ENCODE measurements at places on chromosomes 5 and 9.
A peak's percentile ranks its signal among the peaks of the same experiment; 100 is the strongest.

DNA sequence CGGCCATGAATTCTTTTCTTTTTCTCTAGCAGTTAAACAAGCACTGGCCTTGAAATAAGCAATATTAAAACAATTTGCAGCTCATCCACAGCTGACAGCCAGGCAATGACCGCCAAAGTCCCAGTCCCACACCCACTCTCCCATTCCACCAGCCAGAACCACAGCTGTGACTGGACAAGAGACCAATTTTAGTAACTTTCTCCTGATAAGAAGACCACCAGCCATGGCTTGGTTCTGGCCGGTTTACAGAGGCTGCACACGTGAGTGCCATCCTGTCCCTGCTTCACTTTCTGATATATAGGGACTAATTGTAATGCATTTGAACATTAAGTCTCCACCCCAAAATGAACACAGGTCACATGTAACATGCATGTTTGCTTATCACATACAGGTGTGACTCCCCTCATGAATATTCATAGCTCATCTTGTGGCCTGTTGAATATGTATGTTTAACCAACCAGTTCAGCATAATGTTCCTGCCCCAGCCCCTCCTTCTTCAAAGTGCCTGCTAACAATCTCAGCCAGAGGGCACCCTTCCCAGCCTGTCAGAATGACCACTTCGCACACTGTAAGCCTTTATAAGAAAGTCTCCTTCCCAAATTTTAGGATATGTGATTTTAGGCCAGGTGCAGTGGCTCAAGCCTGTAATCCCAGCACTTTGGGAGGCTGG, 23.9 kb upstream of the FANCC start:
- no peaks in the 10 kb centered on the region for H3K27me3 ChIP-seq
- no peak for DNase-seq
- no peak overlapping the region for H3K27ac ChIP-seq
- no peaks in the 10 kb centered on the region for H3K4me1 ChIP-seq
- H3K36me3 ChIP-seq, result no peaks in the 10 kb centered on the region
- H3K4me3 ChIP-seq, result no peak overlapping the region

GRCh38 chr9:104173067-104173466, 79.0 kb downstream of the SMC2 start:
- no peak for DNase-seq
- no peaks in the 10 kb centered on the region for H3K36me3 ChIP-seq
- no peaks in the 10 kb centered on the region for H3K27me3 ChIP-seq
- no peak overlapping the region for H3K27ac ChIP-seq
- H3K4me1 ChIP-seq, result no peaks in the 10 kb centered on the region

GRCh38 chr5:78730300-78731094, 81.9 kb upstream of the LHFPL2 start:
- H3K36me3 ChIP-seq, result no peaks in the 10 kb centered on the region
- no peak overlapping the region for H3K27ac ChIP-seq
- DNase-seq, result no peak
- H3K4me3 ChIP-seq, result no peak overlapping the region
- no peaks in the 10 kb centered on the region for H3K27me3 ChIP-seq

DNA sequence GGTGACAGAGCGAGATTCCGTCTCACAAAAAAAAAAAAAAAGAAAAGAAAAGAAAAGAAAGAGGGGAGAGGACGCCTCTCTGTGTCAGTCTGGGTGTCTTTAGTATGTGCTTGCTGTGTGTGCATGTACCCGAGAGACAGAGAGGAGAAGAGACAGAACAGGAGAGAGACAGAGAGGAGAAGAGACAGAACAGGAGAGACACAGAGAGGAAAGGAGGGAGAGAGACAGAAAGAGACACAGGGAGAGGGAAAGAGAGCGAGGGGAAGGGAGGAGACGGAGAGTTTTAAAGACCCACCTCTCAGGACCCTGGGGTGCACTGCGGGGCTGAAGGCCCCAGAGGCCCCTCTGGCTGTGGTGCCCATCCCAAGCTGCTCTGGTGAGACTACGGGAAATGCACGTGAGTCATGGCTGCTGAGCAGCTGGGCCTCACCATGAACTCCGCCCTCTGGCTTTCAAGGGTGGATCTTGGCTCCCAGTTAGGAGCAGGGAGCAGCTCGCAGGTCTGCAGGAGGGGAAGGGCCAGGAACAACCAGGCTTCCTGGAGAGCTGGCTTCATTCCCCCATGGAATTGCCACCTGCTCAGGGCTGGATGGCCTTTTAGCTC, 7.9 kb downstream of the SLC6A3 start:
- DNase-seq, result peak; percentile 67
- no peak overlapping the region for H3K27ac ChIP-seq
- no peaks in the 10 kb centered on the region for H3K4me1 ChIP-seq
- H3K27me3 ChIP-seq, result peaks cover 8% of the 10 kb centered on the region
- no peak overlapping the region for H3K4me3 ChIP-seq
- H3K36me3 ChIP-seq, result no peaks in the 10 kb centered on the region

- H3K36me3 ChIP-seq, result no peaks in the 10 kb centered on the region
- no peak for DNase-seq
- H3K27ac ChIP-seq, result no peak overlapping the region
These were observed 124.2 kb downstream of the WNK2 start for GRCh38 chr9:93308158-93308602.

DNA sequence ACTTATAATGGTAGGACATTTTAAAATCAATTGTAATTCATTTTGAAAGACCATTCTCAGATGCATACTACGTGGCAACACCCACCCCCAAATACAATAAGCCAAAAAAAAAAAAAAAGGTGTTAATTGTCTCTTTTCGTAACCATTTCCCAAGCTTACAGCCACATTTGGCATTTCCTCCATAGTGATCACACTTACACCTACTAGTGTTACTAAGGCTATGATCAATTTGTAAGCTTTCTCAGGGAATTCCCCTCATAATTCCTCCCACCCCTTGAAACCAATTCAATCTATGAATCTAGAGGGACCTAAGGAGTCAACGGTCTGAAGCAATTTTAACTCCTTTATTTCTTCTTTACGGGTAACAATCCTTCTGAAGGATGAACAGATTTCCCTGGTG, 40.1 kb downstream of the NR2F1 start:
- DNase-seq, result no peak
- H3K27me3 ChIP-seq, result peaks cover 49% of the 10 kb centered on the region
- H3K36me3 ChIP-seq, result no peaks in the 10 kb centered on the region
- no peak overlapping the region for H3K4me3 ChIP-seq
- H3K27ac ChIP-seq, result no peak overlapping the region

DNA sequence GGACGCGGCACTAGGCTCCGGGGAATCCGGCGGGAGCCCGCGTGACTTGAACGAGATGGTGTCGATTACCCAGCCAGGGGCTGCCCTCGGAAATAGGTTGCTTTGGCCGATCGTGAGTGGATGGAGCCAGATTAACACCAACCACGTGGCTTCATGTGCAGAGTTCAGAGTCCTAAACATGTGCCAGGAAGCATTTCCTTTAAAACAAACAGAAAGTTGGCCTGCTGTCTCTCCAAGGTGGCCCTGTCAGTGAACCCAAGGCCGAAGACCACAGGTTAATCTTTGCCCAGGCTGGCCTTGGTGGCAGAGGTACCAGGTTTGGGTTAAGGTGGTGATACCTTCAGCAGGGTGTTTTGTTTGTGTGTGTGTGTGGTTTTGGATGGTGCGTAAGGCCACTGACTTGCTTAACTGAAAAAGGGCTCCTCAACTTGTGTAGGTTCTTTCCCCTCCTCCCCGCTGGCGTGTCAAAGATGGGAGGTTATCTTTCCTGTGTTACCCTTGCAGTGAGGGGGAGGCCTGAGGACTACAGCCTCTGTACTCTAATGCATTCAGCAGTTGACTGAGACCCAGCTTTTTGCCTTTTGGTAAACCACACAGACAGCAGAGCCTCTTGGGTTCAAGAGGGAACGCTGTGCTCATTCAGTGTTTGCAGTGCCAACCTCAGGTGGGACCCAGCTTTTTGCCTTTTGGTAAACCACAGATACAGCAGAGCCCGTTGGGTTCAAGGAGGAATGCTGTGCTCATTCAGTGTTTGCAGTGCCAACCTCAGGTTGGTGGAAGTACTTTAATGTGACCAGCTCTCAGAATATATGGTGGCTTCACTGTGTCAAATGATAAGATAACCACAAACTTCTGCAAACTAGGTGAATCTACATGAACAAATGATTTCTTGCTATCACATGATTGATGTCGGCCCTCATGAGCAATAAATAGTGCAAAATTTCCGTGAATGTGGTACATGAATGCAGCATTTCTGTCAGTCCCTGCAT, 1.4 kb downstream of the IQGAP2 start:
- no peak for DNase-seq
- peak overlapping the region; percentile 85 for H3K27ac ChIP-seq
- peaks cover 10% of the 10 kb centered on the region for H3K4me1 ChIP-seq

DNA sequence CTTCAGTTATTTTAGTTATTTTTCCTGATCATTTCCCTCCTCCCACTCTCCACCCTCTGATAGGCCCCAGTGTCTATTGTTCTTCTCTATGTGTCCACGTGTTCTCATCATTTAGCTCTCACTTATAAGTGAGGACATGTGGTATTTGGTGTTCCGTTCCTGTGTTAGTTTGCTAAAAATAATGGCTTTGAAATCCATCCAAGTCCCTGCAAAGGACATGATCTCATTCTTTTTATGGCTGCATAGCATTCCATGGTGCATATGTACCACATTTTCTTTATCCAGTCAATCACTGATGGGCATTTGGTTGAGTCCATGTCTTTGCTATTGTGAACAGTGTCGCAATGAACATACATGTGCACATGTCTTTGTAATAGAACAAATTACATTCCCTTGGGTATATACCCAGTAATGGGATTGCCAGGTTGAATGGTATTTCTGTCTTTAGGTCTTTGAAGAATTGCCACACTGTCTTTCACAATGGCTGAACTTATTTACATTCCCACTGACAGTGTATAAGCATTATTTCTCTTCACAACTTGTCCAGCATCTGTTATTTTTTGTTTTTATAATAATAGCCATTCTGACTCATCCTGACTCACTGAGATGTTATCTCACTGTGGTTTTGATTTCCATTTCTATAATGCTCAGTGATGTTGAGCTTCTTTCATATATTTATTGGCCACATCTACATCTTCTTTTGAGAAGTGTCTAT, 17.2 kb upstream of the DIRAS2 start:
- H3K4me1 ChIP-seq, result no peaks in the 10 kb centered on the region
- H3K27me3 ChIP-seq, result no peaks in the 10 kb centered on the region
- H3K27ac ChIP-seq, result no peak overlapping the region
- no peaks in the 10 kb centered on the region for H3K36me3 ChIP-seq

DNA sequence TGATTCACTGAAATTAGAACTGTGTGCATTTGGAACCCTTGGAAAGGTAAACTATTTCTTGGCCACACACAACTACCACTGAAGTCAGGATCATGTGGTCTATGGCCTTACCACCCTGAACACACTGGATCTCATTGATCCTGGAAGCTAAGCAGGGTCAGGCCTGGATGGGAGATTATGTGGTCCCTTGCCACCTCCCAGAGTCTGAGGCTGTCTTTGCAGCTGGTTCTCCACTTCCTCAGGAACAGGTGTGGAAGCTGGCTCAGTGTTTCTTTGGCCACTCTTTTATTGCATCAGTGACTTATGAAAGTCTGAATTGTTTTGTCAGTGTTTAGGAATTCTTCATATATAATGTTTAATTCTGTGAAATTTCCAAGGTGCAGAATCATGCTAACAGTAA, 89.2 kb downstream of the TEK start:
- no peak overlapping the region for H3K4me3 ChIP-seq
- no peaks in the 10 kb centered on the region for H3K36me3 ChIP-seq
- DNase-seq, result no peak
- no peaks in the 10 kb centered on the region for H3K27me3 ChIP-seq
- H3K4me1 ChIP-seq, result peaks cover 17% of the 10 kb centered on the region

GRCh38 chr9:112838342-112838741, 52.3 kb downstream of the SLC46A2 start:
- no peak for DNase-seq
- no peak overlapping the region for H3K27ac ChIP-seq
- H3K4me3 ChIP-seq, result no peak overlapping the region
- peaks cover 17% of the 10 kb centered on the region for H3K4me1 ChIP-seq
- no peaks in the 10 kb centered on the region for H3K27me3 ChIP-seq

DNA sequence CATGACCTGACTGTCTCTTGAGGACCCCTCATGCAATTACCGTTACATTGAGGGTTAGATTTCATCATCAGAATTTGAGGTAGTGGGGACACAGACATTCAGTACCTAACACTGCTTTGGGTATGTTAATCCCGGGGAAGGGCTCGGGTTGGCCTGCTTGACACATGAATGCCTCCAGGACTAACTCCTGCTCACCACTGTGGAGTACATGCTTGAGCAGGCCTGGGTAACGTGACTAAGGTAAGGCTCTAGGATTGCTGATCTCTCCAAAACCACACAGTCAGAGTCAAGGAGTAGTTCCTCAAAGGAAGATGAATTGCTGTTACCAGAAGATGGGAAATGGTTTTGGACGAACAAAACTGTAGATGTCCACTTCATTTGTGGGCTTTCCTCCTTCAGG, 376.3 kb upstream of the ZNF462 start:
- no peaks in the 10 kb centered on the region for H3K36me3 ChIP-seq
- H3K4me1 ChIP-seq, result no peaks in the 10 kb centered on the region
- H3K27ac ChIP-seq, result no peak overlapping the region
- H3K4me3 ChIP-seq, result no peak overlapping the region
- H3K27me3 ChIP-seq, result no peaks in the 10 kb centered on the region

DNA sequence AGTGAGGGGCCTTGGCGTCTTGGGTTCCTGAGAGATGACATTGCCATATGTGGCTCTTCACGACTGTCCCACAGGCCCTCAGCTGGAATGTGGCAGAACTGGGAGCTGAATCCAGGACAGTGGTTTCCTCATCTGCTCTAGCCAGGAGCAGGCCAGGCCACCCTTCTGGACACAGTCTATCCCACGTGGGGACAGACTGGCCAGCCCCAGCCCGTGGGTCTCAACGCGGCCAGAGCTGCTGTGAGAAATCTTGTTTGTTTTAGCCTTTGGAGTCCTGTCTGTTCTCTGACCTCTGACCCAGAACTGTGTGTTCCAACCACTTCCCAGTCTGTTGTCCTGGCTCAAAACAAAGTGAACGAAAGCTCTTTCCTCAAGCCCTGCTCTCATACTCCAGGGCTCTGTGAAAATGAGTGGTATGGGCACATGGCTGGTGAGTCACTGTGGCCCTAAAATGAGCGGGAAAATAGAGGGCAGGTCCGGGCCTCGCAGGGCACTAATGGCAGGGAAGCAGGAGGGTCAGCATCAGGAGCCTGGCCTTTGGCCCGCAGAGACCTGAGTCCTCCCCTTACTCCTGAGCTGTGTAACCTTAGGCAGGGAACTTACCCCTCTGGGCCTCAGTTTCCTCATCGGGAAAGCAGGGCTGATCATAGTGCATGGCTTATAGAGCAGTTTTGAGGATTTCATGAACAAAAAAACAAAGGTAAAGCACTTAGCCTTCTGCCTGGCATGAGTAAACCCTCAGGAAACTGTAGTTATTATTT, 34.8 kb upstream of the GLRX start:
- H3K4me1 ChIP-seq, result peaks cover 25% of the 10 kb centered on the region
- peak overlapping the region; percentile 91 for H3K27ac ChIP-seq
- no peak overlapping the region for H3K4me3 ChIP-seq
- H3K36me3 ChIP-seq, result no peaks in the 10 kb centered on the region
- peak; percentile 60 for DNase-seq

- H3K4me1 ChIP-seq, result no peaks in the 10 kb centered on the region
- no peak overlapping the region for H3K4me3 ChIP-seq
- DNase-seq, result peak; percentile 16
- no peak overlapping the region for H3K27ac ChIP-seq
These were observed 36.3 kb downstream of the CAPSL start for GRCh38 chr5:35902046-35902672.
